Thoracic aorta (tissue), 2 donors: ENCODE measurements at places on chromosomes 5 and 9. TPM values are rescaled to one million over a fixed set of nuclear protein-coding genes. Genes with fewer than 3 reads are reported as not detected.

DNA sequence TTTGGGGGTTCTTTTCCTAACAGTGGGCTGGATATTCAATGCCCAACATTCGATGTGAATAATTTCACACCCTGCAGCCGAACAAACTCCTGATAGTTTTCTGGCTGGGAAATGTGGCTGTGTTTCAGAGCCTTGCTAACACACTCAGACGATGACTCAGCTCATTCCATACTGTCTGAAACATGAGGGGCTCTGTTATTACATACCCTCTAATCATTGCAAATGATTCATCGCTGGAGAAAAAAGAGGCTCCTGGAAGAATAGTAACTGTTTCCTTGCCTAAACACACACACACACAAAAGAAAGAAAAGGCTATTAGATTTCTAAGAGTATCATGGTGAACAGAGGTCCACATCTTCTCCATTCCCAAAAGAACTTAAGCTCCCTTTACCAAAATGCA, 75.8 kb downstream of the OXCT1 start:
- peak; percentile 17 for DNase-seq
- no peaks in the 10 kb centered on the region for H3K27me3 ChIP-seq
- no peaks in the 10 kb centered on the region for H3K36me3 ChIP-seq
- peak overlapping the region; percentile 73 for H3K27ac ChIP-seq

GRCh38 chr5:104297076-104297475, 734.5 kb upstream of the NUDT12 start:
- no peak overlapping the region for H3K4me3 ChIP-seq
- H3K36me3 ChIP-seq: no peaks in the 10 kb centered on the region
- no peaks in the 10 kb centered on the region for H3K27me3 ChIP-seq
- no peak for DNase-seq
- H3K4me1 ChIP-seq: no peaks in the 10 kb centered on the region

- no peaks in the 10 kb centered on the region for H3K27me3 ChIP-seq
- no peaks in the 10 kb centered on the region for H3K4me1 ChIP-seq
- H3K27ac ChIP-seq: no peak overlapping the region
- no peak for DNase-seq
- no peak overlapping the region for H3K4me3 ChIP-seq
- peaks cover 7% of the 10 kb centered on the region for H3K36me3 ChIP-seq
These were observed 36.6 kb downstream of the FAM114A2 start for GRCh38 chr5:154002093-154002492.

DNA sequence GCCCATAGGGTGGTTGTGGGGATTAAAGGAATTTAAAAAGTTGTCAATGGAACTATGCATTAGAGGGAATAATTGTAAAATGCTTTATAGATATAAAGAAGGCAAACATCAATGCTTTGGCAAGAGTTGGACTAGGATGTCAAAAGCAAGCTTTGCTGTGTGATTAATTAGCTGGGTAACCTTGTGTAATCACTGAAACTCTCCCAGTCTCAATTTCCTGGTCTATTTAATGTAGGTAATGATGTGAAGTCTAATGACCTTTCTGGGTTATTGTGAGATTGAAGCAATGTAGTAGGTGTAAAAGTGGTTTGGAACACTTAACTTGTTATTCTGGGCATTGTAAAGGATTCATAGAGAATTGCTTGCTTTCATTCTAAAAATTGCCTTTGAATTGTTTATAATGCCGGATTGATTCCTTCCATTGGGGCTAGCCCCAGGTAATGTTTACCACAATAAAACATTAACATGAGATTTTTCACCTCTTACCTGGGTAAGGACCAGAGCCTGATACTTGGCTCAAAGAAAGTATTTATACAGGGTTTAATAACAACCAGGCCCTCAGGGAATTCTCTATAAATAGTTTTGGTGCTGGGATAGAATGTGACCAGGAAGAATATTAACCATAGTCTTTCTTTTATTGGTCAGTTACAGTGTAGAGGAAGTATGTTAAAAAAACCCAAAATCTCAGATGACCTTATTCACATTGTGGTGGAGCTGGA, 30.0 kb upstream of the CLINT1 start:
- H3K27ac ChIP-seq: no peak overlapping the region
- no peaks in the 10 kb centered on the region for H3K27me3 ChIP-seq
- H3K4me1 ChIP-seq: no peaks in the 10 kb centered on the region
- no peaks in the 10 kb centered on the region for H3K36me3 ChIP-seq
- DNase-seq: no peak

DNA sequence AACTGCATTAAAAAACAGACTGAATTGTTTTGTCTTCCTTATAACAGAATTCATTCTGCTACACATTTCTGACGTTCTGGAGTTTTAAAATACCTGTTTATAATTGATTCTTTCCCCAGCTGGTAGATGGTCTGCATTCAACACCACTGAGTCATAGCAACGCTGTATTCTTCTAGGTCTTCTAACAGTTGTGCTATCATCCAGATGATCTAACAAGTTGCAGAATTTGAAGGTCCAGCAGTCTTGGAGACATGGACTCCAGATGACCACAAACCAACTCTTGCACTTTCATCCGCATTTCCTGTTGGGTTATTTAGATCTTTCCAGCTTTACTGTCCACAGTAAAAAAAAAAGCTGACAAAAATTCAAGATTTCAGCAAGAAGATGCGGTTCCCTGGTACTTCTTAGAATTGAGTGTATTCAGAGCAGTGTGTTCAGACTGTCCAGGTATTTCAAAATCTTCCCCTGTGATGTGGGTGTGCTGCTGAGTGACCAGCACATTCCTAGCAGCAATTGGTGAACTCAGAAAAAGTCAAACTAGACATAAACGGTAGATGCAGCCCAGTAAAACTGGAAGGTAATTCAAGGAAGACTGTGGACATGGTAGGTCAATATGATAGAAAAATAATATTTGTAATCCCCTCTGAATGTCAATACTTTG, 50.2 kb downstream of the CSNK1A1 start:
- peaks cover 23% of the 10 kb centered on the region for H3K4me1 ChIP-seq
- no peaks in the 10 kb centered on the region for H3K27me3 ChIP-seq
- DNase-seq: no peak
- peaks cover 44% of the 10 kb centered on the region for H3K36me3 ChIP-seq

GRHPR gene
- 156 TPM for total RNA-seq

CCDC192 gene
- total RNA-seq: not detected

GRCh38 chr9:89706731-89707191, 101.9 kb downstream of the GADD45G start:
- no peak for DNase-seq
- no peaks in the 10 kb centered on the region for H3K4me1 ChIP-seq
- H3K4me3 ChIP-seq: no peak overlapping the region
- no peak overlapping the region for H3K27ac ChIP-seq
- no peaks in the 10 kb centered on the region for H3K36me3 ChIP-seq
- H3K27me3 ChIP-seq: no peaks in the 10 kb centered on the region

GRCh38 chr5:139699351-139699750, 51.2 kb downstream of the CXXC5 start:
- peaks cover 38% of the 10 kb centered on the region for H3K4me1 ChIP-seq
- no peak for DNase-seq

- no peaks in the 10 kb centered on the region for H3K27me3 ChIP-seq
- no peak overlapping the region for H3K27ac ChIP-seq
- no peak overlapping the region for H3K4me3 ChIP-seq
- H3K4me1 ChIP-seq: no peaks in the 10 kb centered on the region
- no peaks in the 10 kb centered on the region for H3K36me3 ChIP-seq
- no peak for DNase-seq
These were observed 29.6 kb upstream of the OTULINL start for GRCh38 chr5:14552017-14552416.

- H3K36me3 ChIP-seq: no peaks in the 10 kb centered on the region
- no peaks in the 10 kb centered on the region for H3K4me1 ChIP-seq
- H3K27ac ChIP-seq: no peak overlapping the region
- H3K27me3 ChIP-seq: no peaks in the 10 kb centered on the region
- no peak for DNase-seq
- H3K4me3 ChIP-seq: no peak overlapping the region
These were observed 17.9 kb upstream of the POC5 start for GRCh38 chr5:75734913-75735789.

- H3K27me3 ChIP-seq: no peaks in the 10 kb centered on the region
- no peaks in the 10 kb centered on the region for H3K36me3 ChIP-seq
These were observed 319.1 kb downstream of the KIF4B start for GRCh38 chr5:155332618-155333017.

GRCh38 chr5:68331192-68332079, 115.9 kb downstream of the PIK3R1 start:
- no peak for DNase-seq
- no peaks in the 10 kb centered on the region for H3K36me3 ChIP-seq
- peaks cover 3% of the 10 kb centered on the region for H3K4me1 ChIP-seq
- H3K4me3 ChIP-seq: no peak overlapping the region
- H3K27me3 ChIP-seq: no peaks in the 10 kb centered on the region
- no peak overlapping the region for H3K27ac ChIP-seq

DNA sequence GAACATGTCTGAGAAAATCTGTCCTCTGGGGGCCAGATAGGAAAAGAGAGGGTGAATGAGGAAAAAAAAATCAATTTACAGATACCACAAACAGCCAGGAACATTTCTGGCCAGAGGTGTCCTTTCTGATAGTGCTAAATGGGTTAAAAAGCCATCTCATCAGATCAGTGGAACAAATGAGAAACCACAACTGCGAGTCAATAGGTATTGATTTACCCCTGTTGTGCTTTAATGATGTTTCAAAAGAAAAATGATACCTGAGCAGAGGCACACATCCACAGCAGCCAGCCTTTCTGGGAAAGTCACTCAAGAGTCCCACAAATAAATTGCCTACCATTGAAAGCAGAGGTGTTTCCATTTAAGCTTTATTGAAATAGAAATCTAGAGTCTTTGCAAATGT, 79.3 kb upstream of the PTGER4 start:
- no peaks in the 10 kb centered on the region for H3K4me1 ChIP-seq
- H3K27me3 ChIP-seq: no peaks in the 10 kb centered on the region
- H3K36me3 ChIP-seq: no peaks in the 10 kb centered on the region
- H3K27ac ChIP-seq: no peak overlapping the region
- no peak for DNase-seq

DNA sequence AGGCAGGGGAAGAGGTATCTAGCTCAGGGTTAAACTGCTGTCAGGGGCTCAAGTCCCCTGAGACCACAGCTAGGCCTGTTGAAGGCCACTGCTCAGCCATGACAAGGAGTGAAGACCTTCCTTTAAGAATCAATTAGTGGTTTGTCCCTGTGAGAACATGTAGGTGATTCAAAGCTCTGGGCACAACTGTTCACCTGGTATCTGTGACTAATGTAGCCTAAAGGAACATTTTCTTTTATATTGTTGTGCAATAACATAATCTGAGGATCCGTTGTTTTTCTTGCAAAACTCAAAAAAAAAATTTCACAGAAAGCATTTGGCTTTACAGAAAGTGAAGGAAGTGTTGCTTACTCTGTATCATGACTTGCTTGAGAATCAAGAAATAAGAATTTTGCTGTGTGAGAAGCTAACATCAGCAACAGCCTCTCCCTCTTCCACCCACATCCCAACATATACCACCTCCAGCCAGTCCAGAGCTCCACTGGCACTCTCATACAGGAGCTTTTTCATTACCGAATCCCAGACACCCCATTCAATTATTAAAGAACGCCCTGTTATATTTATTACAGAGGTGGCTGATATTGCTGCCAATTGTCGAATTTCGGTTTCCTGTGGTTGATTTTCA, 807.0 kb downstream of the TLE4 start:
- H3K27me3 ChIP-seq: no peaks in the 10 kb centered on the region
- no peak overlapping the region for H3K4me3 ChIP-seq
- H3K4me1 ChIP-seq: peaks cover 6% of the 10 kb centered on the region
- H3K36me3 ChIP-seq: no peaks in the 10 kb centered on the region
- no peak overlapping the region for H3K27ac ChIP-seq
- DNase-seq: no peak

- no peaks in the 10 kb centered on the region for H3K36me3 ChIP-seq
- no peak overlapping the region for H3K4me3 ChIP-seq
- no peak overlapping the region for H3K27ac ChIP-seq
- DNase-seq: no peak
- no peaks in the 10 kb centered on the region for H3K27me3 ChIP-seq
- no peaks in the 10 kb centered on the region for H3K4me1 ChIP-seq
These were observed 113.4 kb upstream of the CCNH start for GRCh38 chr5:87526131-87526530.

GRCh38 chr5:25568989-25569625, 924.3 kb upstream of the CDH10 start:
- no peak for DNase-seq
- H3K27me3 ChIP-seq: no peaks in the 10 kb centered on the region
- H3K27ac ChIP-seq: no peak overlapping the region
- no peak overlapping the region for H3K4me3 ChIP-seq

GRCh38 chr9:90001747-90002146, 396.9 kb downstream of the GADD45G start:
- H3K27me3 ChIP-seq: no peaks in the 10 kb centered on the region
- DNase-seq: no peak
- no peak overlapping the region for H3K27ac ChIP-seq
- H3K36me3 ChIP-seq: no peaks in the 10 kb centered on the region
- H3K4me1 ChIP-seq: peaks cover 53% of the 10 kb centered on the region
